NCI-H748 treated with DMSO at 0.1 percent for 48 hours (cell line): ENCODE measurements at places on chromosomes 2 and 18.

DNA sequence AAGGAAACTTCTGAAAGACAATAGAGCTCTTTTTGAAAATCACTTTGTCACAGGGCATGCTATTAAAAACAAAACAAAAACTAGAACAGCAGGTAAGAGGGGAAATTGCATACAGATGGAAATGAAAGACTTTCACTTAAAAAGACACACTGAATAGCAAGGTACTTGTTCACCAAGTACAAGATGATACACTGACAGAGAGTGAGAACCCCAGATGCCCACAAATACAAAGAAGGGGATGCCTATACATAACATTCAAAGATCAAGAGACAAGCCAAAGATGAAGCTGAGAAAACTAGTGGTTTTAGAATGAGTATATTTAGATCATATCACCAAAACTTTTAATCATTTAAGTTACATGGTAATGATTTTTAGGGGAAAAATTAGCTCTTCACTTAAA lies 60.7 kb downstream of the ASXL2 start:
- no peak for DNase-seq

- peak; percentile 43 for DNase-seq
Measured at GRCh38 chr2:58614219-58614618, 373.1 kb upstream of the FANCL start.

- DNase-seq, result no peak
Measured at GRCh38 chr2:69122271-69122670, 109.3 kb downstream of the ANTXR1 start.

- no peak for DNase-seq
Measured at GRCh38 chr2:221500501-221501209, 71.4 kb downstream of the EPHA4 start.

DNA sequence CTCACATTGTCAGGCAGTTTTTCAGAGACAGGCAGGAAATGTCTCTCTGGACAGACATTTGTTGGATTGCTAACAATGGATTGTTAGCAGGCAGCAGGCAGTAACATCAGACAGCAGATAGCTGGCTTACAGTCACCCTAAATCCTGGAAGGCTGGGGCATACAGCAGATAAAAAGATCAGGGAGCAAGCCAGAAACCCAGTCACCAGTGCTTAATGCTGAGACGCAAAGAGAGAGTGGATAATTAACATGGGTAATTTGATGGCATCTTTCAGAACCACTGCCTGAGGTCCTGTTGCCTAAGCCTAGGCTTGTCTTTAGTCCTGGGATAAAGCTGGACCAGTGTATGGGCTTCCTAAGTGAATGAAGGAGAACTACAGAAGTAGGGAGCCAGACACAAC lies 22.4 kb downstream of the MC4R start:
- DNase-seq, result no peak

- DNase-seq, result no peak
Measured at GRCh38 chr2:199914372-199914958, 3.4 kb downstream of the C2orf69 start.
